Nucleus accumbens (tissue), 56 donors: ENCODE measurements at places on chromosomes 5 and 9.
A peak's percentile ranks its signal among the peaks of the same experiment; 100 is the strongest.

GRCh38 chr5:137506296-137506695, 7.2 kb upstream of the SPOCK1 start:
- DNase-seq: no peak

DNA sequence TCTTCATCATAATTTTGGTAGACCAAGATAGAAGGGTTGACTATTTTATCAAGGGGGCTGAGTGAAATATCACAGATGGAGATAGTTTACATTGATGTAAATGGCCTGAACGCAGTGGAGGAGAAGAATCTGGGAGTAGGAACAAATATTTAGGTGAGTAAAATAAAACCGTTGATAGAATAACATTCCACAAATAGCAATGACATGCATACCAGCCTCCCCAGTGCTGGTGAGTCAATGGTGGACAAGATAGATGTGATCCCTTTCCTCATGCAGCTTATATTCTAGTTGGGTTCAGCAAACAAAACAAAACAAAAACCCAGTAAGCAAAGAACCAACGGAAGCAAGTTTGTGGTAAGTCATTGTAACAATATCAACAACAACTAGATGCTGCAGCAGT, 385.2 kb downstream of the FAM170A start:
- DNase-seq: no peak

GRCh38 chr9:38329968-38330367, 62.5 kb upstream of the ALDH1B1 start:
- no peak for DNase-seq

DNA sequence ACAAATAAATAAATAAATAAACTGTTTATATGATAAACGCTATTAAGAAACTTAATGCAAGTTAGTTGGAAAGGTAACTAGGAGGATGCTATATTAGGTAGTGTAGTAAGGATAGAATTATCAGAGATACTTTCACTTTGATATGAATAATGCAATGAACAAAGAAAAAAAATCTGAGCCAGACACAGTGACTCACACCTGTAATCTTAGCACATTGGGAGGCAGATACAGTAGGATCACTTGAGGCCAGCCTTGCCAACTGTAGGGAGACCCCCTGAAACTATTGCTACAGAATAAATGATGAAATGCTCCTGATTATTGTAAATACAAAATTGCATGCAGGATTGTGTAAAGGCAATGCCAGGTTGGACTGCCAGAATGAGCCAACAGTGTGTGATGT, 109.2 kb downstream of the ANXA2R start:
- no peak for DNase-seq

- DNase-seq: no peak
These were observed 951.9 kb upstream of the DMAC1 start for GRCh38 chr9:8751406-8751930.

DNA sequence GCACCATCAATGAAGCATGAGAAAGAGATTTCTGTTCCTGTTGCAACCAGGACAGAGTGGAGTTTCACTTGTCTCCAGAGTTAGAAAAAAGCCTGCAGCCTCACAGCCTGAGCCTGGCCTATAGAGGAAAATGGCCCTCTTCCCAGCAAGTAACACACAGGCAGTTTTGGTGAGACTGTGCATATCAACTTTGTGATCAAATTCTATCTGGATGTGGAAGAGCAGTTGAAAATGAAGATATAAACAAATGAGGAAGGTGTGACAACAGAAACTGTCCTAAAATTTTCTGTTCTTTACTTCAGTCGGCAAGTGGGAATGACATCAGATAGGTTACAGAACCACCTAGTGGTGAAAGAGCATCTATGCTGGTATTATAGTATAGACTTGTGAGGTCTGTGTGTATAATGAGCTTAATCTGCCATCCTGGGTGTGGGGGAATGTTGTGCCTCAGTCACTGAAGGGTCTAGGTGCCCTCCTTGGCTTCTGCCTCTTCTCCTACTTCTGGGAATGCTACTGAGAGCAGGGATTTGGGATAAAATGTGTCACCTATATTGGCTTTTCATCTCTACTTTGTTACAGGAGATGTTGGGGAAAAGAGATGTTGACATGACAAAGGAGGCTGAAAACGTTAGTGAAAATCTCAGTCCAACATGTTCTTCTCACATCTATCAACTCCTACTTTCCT, 28.2 kb downstream of the YIPF5 start:
- DNase-seq: no peak

DNA sequence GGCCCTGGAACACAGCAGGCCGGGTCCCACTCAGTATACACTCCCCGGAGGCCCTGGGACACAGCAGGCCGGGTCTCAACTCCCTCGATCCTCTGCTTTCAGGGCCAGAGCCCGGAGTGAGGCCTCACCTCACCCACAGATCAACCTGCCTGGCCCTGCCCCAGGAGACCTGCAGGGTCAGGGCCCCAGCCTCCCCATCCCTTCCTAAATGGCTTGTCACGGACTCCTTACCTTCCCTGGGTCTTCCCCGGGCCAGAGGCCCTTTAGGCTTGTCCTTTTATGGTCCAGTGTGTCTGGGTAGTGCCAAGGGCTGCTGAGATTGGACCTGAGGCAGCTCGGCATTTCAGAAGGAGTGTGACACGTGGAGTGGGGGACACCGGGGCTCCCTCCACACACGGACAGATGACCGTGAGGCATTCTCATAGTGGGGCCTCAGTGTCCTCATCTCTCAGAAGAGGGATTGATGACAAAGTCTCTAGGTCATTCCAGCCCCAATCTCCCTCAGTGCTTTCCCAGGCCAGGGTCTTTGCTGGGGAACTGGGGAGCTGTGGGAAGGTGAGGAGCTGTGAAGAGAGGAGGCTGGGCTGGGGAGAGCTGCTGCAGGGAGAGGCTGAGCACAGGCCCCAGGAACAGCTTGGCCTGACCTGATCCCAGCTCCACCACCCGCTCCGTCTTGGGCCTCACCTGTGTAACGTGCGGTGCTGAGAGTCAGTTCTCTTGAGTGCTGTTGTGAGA, 18.0 kb upstream of the PLEKHG4B start:
- no peak for DNase-seq

DNA sequence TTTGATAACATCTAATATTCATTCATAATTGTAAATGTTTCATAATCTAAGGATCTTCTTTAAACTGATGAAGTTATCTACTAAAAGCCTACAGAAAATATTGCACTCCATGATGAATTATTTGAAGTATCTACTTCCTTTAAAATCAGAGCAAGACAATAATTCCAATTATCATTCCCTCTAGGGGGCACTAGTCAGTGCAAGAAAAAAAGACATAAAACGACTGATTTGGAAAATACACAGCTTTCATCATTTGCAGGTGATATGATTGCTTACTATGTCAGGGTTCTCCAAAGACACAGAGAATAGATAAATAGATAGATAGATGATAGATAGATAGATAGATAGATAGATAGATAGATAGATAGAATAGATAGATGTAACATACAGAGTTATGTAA, 13.5 kb upstream of the GRM6 start:
- no peak for DNase-seq

GRCh38 chr5:163564321-163564938, 59.0 kb downstream of the MAT2B start:
- DNase-seq: peak; percentile 10
